ENCODE measurements at places on chromosomes 1 and 21.

GRCh38 chr21:26115305-26115704, 55.3 kb downstream of the APP start:
- DNase-seq = no peak

DNA sequence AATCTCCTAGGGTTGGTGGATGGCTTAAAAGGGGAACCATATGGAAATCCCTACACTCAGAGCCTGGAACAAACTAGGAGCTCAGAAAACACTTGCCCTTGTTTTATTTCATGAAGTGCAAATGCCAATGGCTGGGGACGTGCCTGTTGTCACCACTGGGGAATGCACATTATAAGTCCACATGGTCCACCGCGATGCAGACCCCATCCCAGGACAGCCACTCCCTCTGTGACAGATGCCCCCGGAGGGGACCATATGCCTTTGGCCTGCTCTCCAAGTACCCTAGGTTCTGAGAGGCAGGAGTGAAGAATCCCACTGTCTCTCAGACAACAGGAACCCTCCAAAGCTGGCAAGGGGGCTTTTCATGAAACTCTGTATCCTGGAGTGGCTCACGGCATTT, 42.3 kb downstream of the LRP8 start:
- no peak for DNase-seq

DNA sequence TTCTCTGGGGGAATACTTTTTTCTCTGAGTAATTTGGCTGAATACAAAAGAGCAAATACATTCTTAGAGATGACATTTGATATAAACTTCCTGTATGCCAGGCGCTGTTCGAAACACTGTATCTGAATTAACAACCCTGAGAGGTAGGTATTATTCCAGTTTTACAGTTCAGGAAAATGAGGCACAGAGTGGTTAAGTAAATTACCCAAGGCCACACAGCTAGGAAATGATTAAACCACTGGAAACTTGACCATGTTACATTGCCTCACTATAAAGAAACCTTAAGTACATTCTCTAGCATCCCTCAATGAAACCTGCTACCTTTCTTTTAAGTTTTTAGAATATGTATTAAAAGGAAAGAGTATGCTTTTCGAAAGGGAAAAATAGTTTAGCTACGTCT, 54.6 kb downstream of the SMYD2 start:
- DNase-seq = no peak

DNA sequence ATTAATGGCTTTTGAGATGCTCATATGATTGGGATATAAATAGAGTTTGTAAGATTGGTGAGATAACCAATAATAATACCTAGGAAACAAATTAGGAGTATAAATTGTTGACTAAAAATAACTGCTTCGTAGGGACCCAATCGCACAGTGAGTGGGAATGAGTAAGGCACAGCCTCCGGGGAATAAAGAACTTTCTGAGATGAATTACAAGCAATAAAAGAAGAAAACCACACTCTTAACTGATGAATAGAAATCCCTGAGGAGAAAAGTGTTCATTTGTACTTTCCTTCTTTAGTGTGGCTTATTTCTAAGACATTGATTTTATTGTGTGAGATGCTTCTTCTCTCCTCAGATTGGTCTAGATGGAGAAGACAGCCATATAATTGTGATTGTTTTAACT, 443.4 kb upstream of the PRMT6 start:
- no peak for DNase-seq

GRCh38 chr1:113692824-113693431, 66.4 kb downstream of the PHTF1 start:
- DNase-seq = no peak

Data from GM19239 (cell line).